ENCODE measurements at places on chromosomes 3 and 15. TPM values are rescaled to one million over a fixed set of nuclear protein-coding genes. Genes with fewer than 3 reads are reported as not detected.

CD200R1 gene
- 1.6 TPM for total RNA-seq

GRCh38 chr15:41873711-41874110 lies 20.1 kb downstream of the SPTBN5 start:
- DNase-seq, result no peak

GRCh38 chr3:8953313-8953712 lies 10.0 kb downstream of the RAD18 start:
- no peak for DNase-seq

STRIT1 gene
- not detected for total RNA-seq

- no peak for DNase-seq
These were observed 125.5 kb downstream of the GREM1 start for GRCh38 chr15:32843219-32843815.

Data from left colon (tissue), 2 donors.